ENCODE measurements at places on chromosomes 3 and 15. TPM values are rescaled to one million over a fixed set of nuclear protein-coding genes. Genes with fewer than 3 reads are reported as not detected.

- DNase-seq: no peak
Measured at GRCh38 chr3:183664913-183665381, 29.5 kb downstream of the KLHL24 start.

DNA sequence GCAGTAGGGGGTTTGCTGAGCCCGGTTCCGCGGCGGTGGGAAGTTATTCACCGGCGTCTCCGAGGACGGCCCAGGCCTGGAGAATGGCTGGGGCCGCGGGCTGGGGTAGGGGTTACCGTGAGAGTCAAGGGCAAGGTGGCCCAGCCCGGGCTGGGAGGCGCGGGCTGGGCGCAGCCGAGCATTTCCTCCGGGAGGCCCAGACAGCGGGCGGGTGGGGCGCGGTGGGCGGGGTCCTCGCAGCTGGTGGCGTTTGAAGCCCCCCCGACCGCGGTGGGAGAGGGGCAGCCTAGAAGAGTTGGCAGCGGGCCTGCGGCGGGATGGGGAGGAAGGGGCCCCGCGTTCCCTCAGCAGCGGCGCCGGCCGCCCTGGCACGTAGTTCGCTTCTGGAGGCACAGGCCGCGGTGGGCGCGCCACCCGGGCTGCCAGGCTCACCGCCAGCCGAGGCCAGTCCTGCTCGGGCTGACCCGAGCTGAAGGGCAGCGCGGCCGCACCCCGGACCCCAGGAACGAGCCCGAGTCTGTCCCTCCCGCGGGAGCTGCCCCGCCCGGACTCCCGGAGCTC, 960 bp upstream of the KLF13 start:
- peak; percentile 84 for DNase-seq

DNA sequence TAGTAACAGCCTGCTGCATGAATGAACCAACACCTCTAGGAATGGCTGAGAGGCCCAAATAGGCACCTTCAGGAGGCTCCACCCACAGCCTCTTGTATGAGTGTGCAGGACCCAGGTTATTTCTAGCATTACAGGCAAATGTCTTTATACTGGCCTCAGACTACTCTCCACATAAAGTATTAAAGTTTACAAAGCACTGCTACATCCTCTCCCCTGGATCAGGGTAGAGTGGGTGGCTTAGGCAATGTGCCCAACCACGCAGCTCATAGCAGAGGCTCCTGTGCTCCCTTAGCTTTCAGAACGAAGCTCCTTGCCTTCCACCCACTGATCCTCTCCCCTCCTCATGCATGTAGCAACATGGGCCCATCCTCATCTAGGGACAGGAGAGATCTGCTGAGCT, 16.3 kb downstream of the TMEM43 start:
- DNase-seq: no peak

DNA sequence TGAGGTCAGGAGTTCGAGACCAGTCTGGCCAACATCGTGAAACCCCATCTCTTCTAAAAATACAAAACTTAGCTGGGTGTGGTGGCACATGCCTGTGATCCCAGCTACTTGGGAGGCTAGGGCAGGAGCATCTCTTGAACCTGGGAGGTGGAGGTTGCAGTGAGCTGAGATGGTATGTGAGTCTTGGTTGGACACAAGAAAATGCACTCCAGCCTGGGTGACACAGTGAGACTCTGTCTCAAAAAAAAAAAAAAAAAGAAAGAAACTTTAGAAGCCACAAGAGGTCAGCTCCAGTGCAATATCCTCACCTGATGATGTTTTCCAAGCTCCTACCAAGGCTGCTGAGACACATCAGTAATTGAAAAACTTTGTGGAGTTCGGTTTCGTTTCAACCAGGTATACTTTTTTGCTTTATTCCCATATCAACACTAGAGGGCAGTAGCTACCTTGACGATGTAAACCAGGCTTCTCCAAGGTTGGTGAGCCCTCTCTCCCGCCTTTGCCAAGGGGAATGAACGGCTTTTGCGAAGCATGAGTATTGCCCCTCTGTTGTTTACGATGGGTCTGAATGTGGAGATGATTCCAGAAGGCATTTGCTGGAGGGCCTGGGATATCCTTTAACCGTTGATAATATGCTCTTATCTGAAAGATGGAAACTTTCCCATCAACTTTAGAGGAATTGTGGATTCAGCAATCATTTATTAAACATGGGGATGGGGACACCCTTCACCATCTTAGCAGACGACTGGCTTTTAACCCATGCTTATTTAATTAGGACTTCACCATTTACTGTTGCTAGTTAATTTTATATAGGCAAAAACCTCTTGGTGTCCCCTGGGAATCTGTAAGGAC, 202.8 kb downstream of the SV2B start:
- DNase-seq: no peak

DNA sequence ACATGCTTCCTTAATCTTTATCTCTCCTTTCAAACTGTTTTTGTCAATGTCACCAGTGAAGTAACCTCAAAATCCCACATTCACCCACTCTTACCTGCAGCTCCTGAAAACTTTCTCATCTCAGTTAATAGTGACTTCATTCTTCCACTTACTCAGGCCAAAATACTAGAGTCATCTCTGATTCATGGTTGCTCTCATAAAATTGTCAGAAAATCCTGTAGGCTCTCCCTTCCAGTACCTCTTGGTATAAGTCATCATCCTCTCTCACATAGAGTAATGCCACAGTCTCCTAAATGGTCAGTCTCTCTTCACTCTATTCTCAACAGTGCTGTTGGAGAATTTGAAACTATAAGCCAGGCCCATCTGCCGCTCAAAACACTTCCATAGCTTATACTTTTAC, 34.9 kb upstream of the POU1F1 start:
- DNase-seq: no peak

GRCh38 chr3:78003090-78003489, 963.2 kb downstream of the ROBO2 start:
- no peak for DNase-seq

Gene HTR3E
- not detected for total RNA-seq

Gene CMSS1
- total RNA-seq: 41.9 TPM

Gene SNRPN
- total RNA-seq: 121 TPM

Gene KCNH8
- total RNA-seq: 0.26 TPM

Gene DPPA2
- total RNA-seq: not detected

Gene ATP13A4
- 2.1 TPM for total RNA-seq

All from ureter (tissue), 1 donor.